Hindlimb muscle (tissue), 1 donor: ENCODE measurements at places on chromosomes 7 and 10.

GRCh38 chr7:40058636-40059035 lies 75.8 kb downstream of the MPLKIP start:
- DNase-seq, result no peak

- peak; percentile 32 for DNase-seq
Measured at GRCh38 chr10:98170249-98171117, 36.0 kb downstream of the R3HCC1L start.

DNA sequence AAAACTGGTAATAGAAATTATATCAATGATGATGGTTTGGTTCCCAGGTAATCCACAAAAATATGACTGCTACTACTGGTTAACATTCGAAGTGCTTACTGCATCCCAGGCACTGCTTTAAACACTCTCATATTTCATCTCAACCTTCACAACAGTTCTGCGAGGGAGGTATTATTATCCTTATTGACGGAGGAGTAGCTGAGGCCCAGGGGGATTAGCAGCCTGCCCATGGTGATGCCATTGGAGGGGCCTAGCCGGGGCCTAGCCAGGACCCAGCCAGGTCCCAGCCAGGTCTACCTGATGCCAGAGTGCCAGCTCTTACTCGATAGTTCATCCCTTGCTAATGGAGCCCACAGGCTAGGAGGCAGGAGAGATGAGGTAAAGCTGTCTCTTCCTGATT lies 217.1 kb downstream of the FAM107B start:
- no peak for DNase-seq

DNA sequence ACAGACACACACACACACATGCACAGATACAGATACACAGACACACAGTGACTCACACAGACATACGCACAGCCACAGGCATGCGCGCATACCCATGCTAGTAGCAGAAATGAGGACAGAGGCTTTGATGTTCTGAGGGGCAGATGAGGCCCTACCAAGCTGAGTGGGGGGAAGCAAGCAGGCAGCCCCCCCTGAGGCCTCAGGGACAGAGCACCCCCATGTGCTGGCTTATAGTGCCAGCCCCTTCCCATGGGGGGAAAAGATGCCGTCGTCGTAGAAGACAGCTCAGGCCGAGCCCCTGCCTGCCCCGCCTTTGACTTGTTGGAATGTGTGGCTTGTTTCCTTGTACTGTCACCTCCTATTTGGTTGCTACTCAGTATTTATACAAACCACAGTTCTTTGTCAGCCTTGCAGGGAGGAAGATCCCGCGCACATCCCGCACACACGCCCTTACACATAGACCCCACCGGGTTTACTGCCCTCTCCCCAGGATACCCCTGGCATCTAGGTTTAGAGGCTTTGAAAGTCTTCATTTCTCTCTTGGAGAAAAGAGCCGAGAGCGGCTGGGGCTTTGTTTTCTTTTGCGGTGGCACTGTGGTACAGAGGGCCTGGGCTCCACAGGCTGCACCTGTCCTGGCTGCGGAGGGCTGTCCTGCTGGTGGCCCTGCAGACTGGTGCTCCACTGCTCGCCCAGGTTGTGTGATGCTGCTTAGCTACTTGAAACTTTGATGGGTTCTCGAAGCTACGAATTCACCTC lies 112.5 kb downstream of the DOCK1 start:
- no peak for DNase-seq

DNA sequence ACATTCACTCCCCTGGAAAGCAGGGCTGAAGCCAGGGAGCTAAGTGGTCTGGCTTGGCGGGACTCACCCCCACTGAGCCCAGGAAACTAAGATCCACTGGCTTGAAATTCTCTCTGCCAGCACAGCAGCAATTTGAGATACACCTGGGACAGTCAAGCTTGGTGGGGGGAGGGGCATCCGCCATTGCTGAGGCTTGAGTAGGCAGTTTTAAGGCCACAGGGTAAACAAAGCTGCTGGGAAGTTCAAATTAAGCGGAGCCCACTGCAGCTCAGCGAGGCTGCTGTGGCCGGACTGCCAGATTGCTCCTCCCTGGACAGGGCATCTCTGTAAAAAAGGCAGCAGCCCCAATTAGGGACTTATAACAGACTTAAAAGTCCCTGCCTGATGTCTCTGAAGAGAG lies 108.2 kb upstream of the FAM13C start:
- DNase-seq, result no peak

GRCh38 chr7:12711124-12711523 lies 23.7 kb downstream of the ARL4A start:
- DNase-seq, result no peak

GRCh38 chr7:70215491-70215890 lies 617.2 kb downstream of the AUTS2 start:
- DNase-seq, result no peak

DNA sequence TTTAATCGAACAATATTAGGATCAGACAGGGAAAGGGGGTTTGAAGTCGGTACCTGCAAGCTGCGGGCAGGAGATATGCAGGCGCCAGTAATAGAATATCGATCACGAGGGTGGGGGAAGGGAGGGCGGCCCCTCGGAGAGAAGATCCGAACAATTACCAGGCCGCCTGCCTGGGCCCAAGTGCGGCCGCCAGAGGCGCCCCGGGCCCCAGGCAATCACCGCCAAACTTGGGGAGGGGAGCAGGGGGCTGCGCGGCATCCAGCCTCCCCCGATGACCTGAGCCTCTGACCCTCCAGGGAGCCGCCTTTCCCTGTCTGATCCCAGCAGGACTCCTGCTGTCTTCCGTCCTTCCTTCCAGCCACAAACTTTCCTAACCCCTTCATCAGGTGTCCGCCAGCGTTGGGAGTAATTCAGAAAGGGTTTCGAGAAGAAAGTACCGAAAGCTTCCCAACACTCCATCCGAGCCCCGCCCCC lies 1.1 kb downstream of the NKX1-2 start:
- DNase-seq, result no peak

- no peak for DNase-seq
Measured at GRCh38 chr7:134737566-134738345, 41.7 kb upstream of the CALD1 start.

GRCh38 chr10:3948843-3949242 lies 163.8 kb upstream of the KLF6 start:
- no peak for DNase-seq

DNA sequence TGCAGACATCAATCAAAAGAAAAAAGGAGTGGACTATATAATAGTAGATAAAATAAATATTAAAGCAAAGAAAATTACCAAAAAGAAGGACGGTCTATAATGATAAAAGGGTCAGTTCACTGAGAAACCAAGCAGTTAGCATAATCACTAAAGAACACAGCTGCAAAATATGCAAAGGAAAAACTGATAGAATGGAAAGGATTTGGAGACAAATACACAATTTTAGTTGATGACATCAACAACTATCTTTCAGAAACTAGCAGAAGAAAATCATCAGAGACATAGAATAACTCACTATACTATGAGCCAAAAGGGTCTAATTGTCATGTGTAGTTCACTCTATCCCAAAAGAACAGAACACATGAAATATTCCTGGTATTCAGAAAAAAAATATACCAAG lies 316.4 kb upstream of the IGFBP3 start:
- peak; percentile 55 for DNase-seq

- no peak for DNase-seq
Measured at GRCh38 chr10:113953505-113954272, 90.0 kb upstream of the ADRB1 start.

- DNase-seq, result no peak
Measured at GRCh38 chr7:78260826-78261225, 462.3 kb downstream of the PHTF2 start.

DNA sequence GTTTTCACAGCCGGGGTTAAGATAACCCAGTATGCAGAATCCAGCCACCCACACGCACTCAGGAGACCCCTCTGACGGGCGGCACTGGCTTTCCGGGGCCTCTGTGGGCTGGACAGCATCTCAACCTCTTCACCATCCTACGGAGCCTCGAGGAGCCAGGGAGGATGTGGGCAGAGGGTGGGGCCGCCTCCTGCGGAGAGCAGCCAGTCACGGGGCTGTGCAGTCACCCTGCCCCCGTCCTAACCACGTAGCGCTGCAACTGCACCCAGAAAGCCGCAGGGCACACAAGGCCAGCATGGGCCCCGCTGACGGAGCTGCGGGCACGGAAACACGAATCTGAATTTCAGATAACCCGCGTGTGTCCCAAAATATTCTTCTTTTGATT lies 270.3 kb downstream of the ELFN1 start:
- no peak for DNase-seq

DNA sequence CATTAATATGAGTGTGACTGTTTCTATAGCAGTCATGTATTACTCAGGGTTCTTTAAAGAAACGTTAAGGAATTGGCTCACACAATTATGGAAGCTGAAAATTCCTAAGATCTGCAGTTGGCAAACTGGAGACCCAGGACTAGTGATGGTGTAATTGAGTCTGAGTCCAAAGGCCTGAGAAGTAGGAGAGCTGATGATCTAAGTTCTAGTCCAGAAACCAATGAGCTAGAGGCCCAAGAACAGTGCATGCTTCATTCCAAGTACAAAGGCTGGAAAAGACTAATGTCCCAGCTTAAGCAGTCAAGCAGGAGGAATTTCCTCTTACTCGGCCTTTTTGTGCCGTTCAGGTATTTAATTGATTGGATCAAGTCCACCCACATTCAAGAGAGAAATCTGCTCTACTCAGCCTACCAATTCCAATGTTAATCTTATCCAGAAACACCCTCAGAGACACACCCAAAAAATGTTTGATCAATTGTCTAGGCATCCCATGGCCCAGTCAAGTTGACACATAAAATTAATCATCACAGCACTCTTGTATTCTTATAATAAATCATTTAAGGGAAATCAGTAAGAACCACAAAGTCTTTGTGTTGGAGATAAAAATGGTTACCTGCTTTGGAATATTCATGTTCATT lies 312.1 kb downstream of the PRKG1 start:
- no peak for DNase-seq

GRCh38 chr7:91644256-91644655 lies 236.2 kb downstream of the MTERF1 start:
- no peak for DNase-seq

- DNase-seq, result no peak
Measured at GRCh38 chr7:127891854-127892438, 139.3 kb downstream of the LRRC4 start.

- DNase-seq, result peak; percentile 64
Measured at GRCh38 chr10:70551971-70552422, 50.5 kb downstream of the PRF1 start.

GRCh38 chr7:77388055-77388641 lies 28.0 kb downstream of the GSAP start:
- DNase-seq, result no peak

- DNase-seq, result no peak
Measured at GRCh38 chr7:27689591-27690164, 27.0 kb upstream of the HIBADH start.

GRCh38 chr7:14184292-14184864 lies 194.9 kb upstream of the ETV1 start:
- DNase-seq, result no peak

DNA sequence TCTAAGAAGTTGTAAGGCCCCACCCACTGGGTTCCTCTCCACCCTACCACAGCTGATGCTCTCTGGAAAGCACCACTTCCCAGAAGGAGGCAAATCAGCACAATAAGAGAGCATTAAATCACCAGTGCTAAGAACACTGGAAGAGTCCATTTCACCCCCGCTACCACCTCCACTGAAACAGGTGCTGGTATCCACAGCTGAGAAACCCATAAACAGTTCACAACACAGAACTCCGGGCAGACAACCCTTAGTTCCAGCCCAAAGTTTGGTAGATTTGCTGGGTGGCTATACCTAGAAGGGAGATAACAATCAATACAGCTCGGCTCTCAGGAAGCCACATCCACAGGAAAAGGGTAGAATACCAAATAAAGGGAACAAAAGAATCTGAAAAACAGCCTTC lies 34.1 kb downstream of the ZNF680 start:
- no peak for DNase-seq

DNA sequence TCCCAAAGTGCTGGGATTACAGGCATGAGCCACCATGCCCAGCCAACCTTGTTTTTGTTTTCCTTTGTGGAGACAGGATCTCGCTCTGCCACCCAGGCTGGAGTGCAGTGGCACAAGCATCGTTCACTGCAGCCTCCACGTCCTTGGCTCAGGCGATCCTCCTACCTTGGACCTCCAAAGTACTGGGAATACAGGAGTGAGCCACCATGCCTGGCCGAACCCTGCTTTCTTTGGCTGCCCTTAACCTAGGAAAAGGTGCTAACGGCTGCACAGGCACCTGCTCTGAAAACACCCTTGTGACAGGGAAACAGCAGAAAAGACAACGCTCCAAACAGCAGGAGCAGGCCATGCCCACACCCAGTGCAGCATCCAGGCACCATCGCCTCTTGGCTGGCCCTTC lies 71.9 kb downstream of the OAT start:
- DNase-seq, result no peak

DNA sequence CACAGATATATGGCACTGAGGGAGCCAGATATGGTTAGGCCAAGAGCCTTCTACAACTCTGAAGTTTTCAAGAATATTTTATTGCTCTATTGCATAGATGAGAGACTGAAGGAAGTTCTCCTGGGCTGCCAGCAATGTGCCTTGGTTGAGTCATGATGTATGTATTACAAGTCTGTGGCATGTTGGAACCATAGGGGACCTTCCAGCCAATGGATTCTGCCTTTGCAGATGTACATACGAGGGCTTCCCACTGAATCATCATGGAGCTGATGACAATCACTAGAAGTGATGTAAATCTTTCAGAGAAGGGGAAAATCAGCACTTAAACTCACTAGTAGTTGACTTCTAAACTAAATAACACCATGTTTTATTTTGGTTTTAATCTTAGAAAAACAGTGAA lies 419.5 kb downstream of the PHTF2 start:
- no peak for DNase-seq

DNA sequence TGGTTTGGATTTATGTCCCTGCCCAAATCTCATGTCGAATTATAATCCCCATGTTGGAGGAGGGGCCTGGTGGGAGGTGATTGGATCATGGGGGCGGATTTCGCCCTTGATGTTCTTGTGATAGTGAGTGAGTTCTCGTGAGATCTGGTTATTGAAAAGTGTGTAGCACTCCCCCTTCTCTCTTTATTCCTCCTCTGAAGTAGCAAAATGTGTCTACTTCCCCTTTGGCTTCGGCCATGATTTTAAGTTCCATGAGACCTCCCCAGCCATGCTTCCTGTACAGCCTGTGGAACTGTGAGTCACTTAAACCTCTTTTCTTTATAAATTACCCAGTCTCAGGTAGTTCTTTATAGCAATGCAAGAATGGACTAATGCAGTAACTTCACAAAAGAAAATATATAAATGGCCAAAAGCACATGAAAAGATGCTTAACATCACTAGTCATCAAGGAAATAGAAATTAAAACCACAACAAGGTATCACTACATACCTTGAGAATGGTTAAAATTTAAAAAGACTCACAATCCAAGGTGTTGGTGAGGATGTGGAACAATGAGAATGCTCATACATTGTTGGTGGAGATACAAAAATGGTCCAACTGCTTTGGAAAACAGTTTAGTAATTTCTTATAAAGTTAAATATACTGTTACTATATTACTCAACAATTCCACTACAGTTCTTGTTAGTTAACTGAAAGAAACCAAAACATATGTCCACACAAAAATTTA lies 218.7 kb downstream of the SNX10 start:
- DNase-seq, result no peak
